Osteocyte (in vitro differentiated cells): ENCODE measurements at places on chromosomes 11 and 22.
A peak's percentile ranks its signal among the peaks of the same experiment; 100 is the strongest.

DNA sequence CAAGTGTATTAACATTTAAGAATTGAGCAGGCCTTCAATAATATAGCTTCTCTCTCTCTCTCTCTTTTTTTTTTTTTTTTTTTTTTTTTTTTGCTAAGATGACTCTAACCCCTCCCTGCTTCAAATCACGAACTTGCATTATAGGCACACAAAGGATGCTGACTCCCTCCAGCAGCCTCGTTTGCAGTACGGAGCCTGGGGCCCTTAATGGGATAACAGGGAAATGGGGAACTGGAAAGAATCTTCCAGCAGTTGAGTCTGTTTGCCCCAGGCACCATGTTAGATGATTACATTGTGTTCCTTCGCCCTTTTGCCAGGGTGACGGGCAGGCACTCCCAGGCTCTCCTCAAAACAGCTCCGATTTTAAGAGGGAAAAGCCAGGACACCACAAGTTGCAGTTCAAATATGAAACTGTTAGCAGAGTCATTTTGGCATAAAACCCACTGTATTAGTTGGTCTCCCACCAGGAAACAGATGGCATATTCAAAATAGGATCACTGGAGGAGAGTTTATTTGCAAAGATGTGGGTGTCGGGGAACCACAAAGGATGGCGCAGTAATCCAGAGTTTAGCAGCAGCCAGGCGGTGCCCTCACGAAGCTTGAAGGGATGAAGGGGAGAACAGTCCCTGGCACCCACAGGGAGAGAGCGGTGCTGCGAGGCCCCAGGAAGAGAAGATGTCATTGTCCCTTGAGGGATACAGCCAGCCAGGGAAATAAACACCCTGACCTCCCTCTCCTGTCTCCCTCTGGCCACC lies 26.5 kb upstream of the TREH start:
- H3K4me1 ChIP-seq = no peaks in the 10 kb centered on the region
- peaks cover 10% of the 10 kb centered on the region for H3K27me3 ChIP-seq
- H3K4me3 ChIP-seq = no peak overlapping the region

GRCh38 chr11:61103851-61104423 lies 1.6 kb downstream of the CD5 start:
- DNase-seq = no peak
- no peaks in the 10 kb centered on the region for H3K36me3 ChIP-seq
- H3K4me3 ChIP-seq = no peak overlapping the region

GRCh38 chr22:17946662-17947367 lies 77.5 kb downstream of the MICAL3 start:
- no peak for DNase-seq
- no peak overlapping the region for H3K27ac ChIP-seq
- H3K36me3 ChIP-seq = peaks cover 3% of the 10 kb centered on the region
- no peak overlapping the region for H3K4me3 ChIP-seq

GRCh38 chr22:24440270-24440717 lies 12.9 kb downstream of the ADORA2A start:
- H3K36me3 ChIP-seq = no peaks in the 10 kb centered on the region
- H3K4me3 ChIP-seq = no peak overlapping the region
- DNase-seq = no peak
- no peak overlapping the region for H3K27ac ChIP-seq
- H3K27me3 ChIP-seq = no peaks in the 10 kb centered on the region
- H3K4me1 ChIP-seq = peaks cover 23% of the 10 kb centered on the region

DNA sequence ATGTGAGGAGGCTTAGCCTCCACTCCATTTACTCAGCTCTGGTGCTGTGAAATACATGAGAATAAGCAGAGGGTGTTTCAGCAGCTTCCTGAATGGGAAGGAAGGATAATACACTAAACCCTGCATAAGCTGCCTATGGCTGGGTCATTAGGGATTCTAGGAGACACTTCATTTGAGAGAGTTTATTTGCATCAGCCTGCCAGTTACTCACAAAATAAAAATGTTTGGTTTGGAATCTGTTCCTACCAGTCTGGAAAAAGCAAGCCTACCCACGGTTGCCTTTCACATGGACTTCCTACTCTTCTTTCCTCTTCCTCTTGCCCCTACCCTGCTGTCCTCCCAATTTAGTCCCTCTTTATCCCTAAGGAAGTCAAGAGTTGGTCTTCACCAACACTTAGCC lies 20.5 kb downstream of the SLC1A2 start:
- H3K4me1 ChIP-seq = peaks cover under 1% of the 10 kb centered on the region
- H3K27me3 ChIP-seq = peaks cover 9% of the 10 kb centered on the region
- H3K27ac ChIP-seq = no peak overlapping the region

GRCh38 chr22:48607901-48608662 lies 1219.6 kb downstream of the BRD1 start:
- no peak overlapping the region for H3K27ac ChIP-seq
- no peaks in the 10 kb centered on the region for H3K4me1 ChIP-seq
- no peak for DNase-seq
- H3K36me3 ChIP-seq = no peaks in the 10 kb centered on the region
- no peaks in the 10 kb centered on the region for H3K27me3 ChIP-seq

DNA sequence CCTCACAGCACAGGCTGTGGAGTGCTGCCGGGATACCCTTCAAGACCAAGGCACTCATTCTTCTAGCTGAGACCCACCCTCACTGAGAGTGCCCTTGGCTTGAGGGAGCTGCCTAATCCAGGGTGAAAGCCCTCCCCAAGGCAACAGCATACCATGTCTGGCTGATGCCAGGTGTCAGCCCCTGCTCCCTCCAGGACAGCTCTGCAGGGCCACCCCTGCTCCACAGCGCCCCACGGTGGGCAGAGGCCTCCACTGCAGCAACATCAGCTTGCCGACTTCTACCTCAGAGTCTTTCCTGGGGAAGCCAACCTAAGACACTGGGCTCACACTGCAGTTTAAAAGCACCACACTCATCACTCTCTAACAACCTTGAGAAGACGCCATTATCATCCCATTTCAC lies 29.0 kb downstream of the TTLL1 start:
- H3K4me3 ChIP-seq = no peak overlapping the region
- no peaks in the 10 kb centered on the region for H3K27me3 ChIP-seq
- no peak overlapping the region for H3K27ac ChIP-seq
- peaks cover 34% of the 10 kb centered on the region for H3K36me3 ChIP-seq
- no peak for DNase-seq
- no peaks in the 10 kb centered on the region for H3K4me1 ChIP-seq

- peaks cover 3% of the 10 kb centered on the region for H3K27me3 ChIP-seq
- H3K4me3 ChIP-seq = no peak overlapping the region
- no peak overlapping the region for H3K27ac ChIP-seq
- no peaks in the 10 kb centered on the region for H3K4me1 ChIP-seq
These were observed 3.0 kb downstream of the OR8D1 start for GRCh38 chr11:124310721-124311120.

DNA sequence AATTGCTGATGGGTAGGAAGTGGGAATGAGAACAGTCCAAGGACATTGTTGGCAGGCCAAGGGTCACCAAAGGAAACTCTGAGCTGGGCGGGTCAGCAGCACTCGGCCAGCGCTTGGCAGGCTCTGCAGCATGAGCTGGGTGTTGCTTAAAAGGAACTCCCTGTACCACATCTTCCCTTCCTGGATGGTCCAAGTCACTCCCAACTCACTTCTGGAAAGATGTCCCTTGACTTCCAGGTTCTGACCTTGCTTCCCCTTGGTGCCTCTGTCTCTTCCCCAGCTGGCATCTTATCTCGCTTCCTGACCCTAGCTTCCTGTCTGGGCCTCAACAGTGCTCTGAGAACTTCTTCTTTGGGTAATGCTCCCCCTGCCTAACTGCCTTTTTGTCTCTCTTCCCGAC lies 24.8 kb upstream of the SWAP70 start:
- no peaks in the 10 kb centered on the region for H3K36me3 ChIP-seq
- no peak overlapping the region for H3K27ac ChIP-seq
- H3K4me3 ChIP-seq = no peak overlapping the region
- no peaks in the 10 kb centered on the region for H3K4me1 ChIP-seq
- no peaks in the 10 kb centered on the region for H3K27me3 ChIP-seq

GRCh38 chr11:93704237-93704636 lies 37.1 kb downstream of the TAF1D start:
- DNase-seq = no peak
- peaks cover 59% of the 10 kb centered on the region for H3K36me3 ChIP-seq
- no peaks in the 10 kb centered on the region for H3K4me1 ChIP-seq
- H3K27ac ChIP-seq = no peak overlapping the region
- H3K27me3 ChIP-seq = no peaks in the 10 kb centered on the region

DNA sequence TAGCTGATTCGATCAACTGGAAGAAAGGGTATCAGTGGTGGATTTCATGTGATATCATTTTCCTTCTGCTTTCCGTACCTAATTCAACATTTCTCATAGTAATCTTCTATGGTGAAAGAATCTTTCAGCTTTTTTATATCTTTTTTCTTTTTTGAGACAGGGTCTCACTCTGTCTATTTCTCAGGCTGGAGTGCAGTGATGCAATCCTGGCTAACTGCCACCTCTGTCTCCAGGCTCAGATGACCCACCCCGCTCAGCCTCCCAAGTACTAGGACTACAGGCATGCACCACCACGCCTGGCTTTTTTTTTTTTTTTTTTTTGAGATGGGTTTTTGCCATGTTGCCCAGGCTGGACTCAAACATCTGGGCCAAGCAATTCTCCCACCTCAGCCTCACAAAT lies 18.6 kb upstream of the CHORDC1 start:
- no peaks in the 10 kb centered on the region for H3K4me1 ChIP-seq
- peaks cover 61% of the 10 kb centered on the region for H3K27me3 ChIP-seq
- no peak overlapping the region for H3K4me3 ChIP-seq
- H3K27ac ChIP-seq = no peak overlapping the region

DNA sequence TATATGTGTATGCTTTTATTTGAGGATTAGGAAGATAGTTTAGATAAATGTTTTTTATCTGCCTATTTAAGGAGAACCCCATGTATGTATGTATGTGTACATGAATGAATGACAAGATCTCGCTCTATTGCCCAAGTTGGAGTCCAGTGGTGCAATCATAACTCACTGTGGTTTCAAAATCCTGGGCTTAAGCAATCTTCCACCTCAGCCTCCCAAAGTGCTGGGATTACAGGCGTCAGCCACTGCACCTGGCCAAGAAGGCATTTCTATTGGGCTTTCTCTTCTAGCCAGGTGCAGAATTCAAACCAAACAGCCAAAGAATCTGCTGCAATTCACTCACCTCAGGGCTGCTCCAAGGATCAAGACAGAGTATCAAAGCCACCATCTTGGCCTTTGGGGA lies 25.5 kb upstream of the DGKZ start:
- no peak overlapping the region for H3K27ac ChIP-seq
- H3K4me1 ChIP-seq = peaks cover 3% of the 10 kb centered on the region
- no peaks in the 10 kb centered on the region for H3K27me3 ChIP-seq
- H3K4me3 ChIP-seq = no peak overlapping the region
- no peak for DNase-seq
- H3K36me3 ChIP-seq = peaks cover 37% of the 10 kb centered on the region

DNA sequence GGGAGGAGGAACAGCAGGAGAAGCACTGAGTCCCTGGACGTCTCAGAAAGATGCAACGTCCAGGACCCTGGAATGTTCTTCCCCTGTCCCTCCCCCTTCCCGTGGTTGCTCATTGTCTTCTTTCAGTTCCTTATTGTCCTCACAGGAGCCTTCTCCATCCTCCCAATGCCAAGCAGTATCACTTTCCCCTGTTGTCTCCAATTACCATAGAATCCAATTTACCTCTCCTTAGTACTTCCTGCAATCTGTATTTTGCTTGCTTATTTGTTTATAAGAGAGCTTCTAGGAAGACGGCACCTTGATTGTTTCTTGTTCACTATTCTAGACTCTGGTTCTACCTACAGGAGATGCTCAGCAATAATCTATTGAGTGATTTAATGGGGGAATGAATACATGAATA lies 1273.7 kb downstream of the LRRC4C start:
- no peaks in the 10 kb centered on the region for H3K4me1 ChIP-seq
- no peak overlapping the region for H3K27ac ChIP-seq
- no peak for DNase-seq
- no peaks in the 10 kb centered on the region for H3K36me3 ChIP-seq
- H3K27me3 ChIP-seq = no peaks in the 10 kb centered on the region

DNA sequence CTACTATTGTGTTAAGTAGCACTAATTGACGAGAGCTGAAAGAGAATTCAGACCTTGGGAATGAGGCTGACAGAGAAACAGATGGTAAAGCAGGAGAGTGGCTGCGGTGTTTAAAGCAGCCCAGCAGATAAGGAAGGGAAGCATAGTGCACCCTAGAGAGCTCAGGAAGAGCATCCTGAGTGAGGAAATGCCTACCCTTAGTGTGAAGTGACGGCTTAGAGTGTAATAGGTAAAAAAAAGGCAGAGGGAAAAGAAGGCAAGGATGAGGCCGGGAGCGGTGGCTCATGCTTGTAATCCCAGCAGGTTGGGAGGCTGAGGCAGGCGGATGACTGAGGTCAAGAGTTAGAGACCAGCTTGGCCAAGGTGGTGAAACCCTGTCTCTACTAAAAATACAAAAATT lies 22.4 kb upstream of the ETS1 start:
- no peak for DNase-seq
- no peaks in the 10 kb centered on the region for H3K36me3 ChIP-seq
- no peak overlapping the region for H3K4me3 ChIP-seq
- no peak overlapping the region for H3K27ac ChIP-seq

GRCh38 chr11:19347911-19348310 lies 107.2 kb upstream of the E2F8 start:
- no peak overlapping the region for H3K4me3 ChIP-seq
- H3K27ac ChIP-seq = no peak overlapping the region
- peaks cover 15% of the 10 kb centered on the region for H3K4me1 ChIP-seq
- no peaks in the 10 kb centered on the region for H3K36me3 ChIP-seq

DNA sequence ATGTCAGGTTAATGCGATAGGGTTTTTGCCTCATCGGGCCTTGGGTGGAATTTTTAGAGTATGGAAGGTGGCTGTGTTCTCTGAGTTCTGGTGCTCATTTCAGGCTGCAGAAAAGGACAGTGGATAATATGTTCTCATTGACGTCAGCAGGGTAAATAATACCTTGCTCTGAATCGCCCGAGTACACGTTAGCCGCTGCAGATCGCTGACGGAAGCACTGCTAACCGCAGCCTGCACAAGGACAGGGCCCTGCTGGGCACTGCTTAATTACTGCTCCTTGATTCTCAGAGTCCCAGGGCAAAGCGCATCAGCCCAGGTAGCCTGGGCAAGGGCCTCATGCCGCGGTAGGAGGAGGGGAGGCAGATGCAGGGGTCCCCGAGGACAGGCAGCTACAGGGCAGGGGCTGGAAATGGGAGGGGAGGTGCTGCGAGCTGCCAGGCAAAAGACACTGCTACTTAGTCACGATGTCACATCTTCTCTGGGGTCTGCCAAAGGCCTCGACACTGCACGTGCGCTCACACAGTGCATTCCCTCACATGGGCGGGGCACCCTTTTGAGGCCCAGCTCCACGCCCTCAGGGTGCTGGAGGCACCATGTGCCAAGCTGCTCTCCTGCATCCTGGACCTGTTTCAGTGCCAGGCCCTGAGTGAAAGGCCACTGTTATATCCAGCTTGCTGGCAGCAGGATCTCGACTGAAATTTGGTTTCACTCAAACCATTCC lies 35.2 kb downstream of the PPP2R1B start:
- H3K36me3 ChIP-seq = peaks cover 13% of the 10 kb centered on the region
- peak overlapping the region; percentile 100 for H3K27ac ChIP-seq
- H3K27me3 ChIP-seq = no peaks in the 10 kb centered on the region
- H3K4me1 ChIP-seq = peaks cover 70% of the 10 kb centered on the region
- no peak for DNase-seq
